ENCODE measurements at places on chromosomes 6 and 20.

GRCh38 chr6:144174006-144174405, 23.7 kb downstream of the STX11 start:
- DNase-seq, result no peak

DNA sequence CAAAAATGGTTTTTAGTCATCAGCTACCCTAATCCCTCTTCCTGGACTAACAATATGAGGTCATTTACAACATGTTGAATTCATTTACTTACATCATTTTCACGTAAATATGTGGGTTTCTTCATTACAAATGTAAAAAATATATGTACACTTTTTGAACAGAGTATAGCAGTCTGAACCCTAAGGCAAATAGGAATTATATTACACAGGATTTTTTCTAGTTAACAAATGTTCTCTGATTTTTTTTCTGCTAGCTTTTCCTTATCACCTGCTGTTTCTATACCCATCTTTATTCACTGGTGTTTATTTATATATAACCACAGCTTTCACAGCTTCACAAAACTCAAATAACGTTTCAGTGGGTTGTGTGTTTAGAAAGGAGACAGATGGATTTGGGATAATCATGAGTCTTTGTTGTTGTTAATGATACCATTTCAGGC, 21.0 kb upstream of the CD2AP start:
- no peak for DNase-seq

DNA sequence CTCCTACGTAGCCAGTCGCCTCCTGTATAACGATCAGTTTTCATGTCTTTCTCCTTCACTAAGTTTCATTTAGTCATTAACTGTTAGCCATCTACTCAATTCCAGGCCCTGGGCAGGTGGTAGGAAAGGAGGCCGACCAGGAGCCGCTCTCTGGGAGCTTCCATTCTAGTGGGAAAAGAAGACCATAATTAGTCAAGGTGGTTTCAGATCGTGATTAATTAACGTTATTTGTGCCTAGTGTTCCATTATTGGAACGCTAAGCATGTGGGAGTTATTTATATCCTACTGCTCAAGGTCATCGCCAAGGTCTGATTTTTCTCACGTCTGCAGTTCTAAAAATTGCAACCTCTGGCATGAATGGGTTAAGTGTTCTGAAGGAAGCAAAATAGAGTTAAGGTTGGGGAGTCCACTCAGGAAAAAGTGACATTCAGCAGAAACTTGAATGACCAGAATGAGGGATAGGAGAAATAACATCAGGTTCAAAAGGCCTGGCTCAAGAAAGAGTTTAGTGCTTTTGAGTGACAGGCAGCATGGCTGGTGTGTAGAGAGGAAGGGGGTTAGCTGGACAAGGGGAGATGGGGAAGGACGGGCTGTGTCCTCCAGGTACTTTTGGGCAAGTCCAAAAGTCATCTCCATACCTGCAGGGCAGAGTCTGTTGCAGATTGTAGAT, 812 bp downstream of the SLC9A8 start:
- peak; percentile 42 for DNase-seq

DNA sequence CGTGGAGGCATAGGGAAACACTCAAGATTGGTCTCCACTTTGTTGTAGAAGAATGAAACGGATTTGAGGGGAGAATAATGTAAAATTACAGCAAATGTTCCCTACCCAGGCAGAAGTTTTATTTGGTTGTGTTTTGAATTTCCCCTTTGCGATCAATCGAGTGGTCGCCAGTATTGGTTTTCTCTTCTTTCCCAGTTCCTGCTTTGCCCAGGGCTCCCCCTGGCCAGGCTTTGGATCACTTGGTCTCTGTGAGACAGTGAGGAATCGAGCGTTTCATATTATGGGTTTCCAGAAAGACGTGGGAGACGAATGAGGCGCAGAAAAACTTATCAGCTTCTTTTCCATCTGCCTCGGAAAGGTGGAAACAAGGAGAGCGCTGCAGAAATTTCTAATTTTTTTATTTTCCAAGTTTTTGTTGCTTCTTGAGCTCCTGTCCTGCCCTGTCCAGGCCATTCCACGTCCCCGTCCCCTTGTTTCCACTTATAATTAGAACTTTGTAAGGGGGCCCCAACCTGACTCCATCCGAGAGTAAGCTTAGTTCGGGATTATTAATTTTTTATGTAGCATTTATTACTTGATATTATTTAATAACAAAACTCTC, 7.5 kb upstream of the TBX18 start:
- no peak for DNase-seq

DNA sequence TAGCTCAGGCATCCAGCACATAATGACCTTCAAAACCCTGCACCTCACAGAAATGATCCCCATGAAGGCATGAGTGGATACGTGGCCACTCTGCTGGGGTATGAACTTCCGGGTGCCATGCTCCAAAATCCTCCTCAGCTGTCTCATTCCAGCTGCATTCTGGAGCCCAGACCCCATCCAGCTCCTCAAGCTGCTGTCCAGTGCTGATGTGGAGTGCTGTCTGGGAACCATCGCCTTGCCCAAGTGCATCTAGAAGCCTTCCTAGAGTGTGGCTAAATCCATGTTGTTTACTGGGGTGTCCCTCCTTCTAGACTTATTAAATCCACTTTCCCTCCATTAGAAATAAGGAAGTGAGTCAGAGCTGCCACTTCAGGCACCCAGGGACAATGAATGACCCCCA, 130.8 kb upstream of the PTPRT start:
- DNase-seq, result no peak

- DNase-seq, result no peak
Measured at GRCh38 chr6:20351534-20351933, 50.1 kb upstream of the E2F3 start.

Data from activated CD8-positive, alpha-beta memory T cell treated with anti-CD3 and anti-CD28 coated beads, Interleukin-2, amount 50 U/mL, for 48 hours (primary cell).